Psoas muscle (tissue), 8 donors: ENCODE measurements at places on chromosomes 5 and 9.
A peak's percentile ranks its signal among the peaks of the same experiment; 100 is the strongest.

DNA sequence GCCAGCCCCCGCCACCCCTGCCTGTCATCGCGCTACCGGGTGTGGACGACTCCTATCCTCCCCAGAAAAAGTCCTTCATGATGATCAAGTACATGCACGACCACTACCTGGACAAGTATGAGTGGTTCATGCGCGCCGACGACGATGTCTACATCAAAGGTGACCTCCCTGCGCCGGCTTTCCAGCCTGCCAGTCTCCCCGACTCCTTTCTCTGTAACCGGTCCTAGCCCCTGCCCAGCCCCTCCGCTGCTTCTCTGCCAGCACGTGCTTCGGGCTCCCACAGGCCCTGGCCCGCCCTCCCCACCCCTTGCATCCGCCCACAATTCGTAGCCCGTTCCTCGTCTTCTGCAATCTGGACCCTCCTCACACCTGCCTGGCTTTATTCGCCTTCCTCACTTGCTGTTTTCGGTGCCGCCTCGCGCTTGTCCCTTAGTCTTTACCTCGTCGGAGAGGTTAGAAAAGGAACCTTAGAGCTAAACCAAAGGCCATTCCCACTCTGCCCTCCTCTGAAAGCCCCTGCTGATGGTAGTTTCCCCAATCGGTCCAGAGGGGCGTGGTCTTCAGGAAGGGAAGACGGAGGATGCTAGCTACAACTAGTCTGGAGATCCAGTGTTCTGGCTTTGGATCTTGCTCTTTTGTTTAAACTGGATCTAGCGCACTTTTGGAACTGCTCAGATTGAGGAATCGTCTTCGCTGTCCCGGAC is 1.4 kb downstream of the CHSY3 start:
- peak; percentile 46 for DNase-seq

GRCh38 chr9:99109522-99109921 is 4.6 kb downstream of the TGFBR1 start:
- DNase-seq = no peak

DNA sequence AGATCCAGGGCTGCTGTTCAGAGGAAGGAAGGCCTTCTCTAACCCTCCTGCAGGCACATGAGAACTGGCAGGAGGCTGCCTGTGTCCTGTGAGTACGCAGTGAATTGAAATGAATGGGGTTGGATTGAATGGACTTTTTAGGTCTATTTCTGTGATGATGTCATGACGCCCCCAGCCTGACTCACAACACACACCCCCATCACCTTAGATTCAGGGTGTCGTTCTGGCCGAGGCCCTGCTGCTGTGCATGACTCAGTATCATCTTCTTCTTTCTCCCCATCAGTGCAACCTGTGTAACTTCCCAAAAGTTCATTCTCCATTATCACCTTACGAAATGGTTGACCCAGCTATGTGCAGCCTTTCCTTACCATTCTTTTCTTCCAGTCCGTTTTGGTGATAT is 5.4 kb downstream of the PCAT7 start:
- no peak for DNase-seq

- no peak for DNase-seq
Observed at GRCh38 chr9:123453831-123454321, 97.9 kb downstream of the CRB2 start.

GRCh38 chr5:23303435-23303834 is 204.0 kb upstream of the PRDM9 start:
- no peak for DNase-seq

DNA sequence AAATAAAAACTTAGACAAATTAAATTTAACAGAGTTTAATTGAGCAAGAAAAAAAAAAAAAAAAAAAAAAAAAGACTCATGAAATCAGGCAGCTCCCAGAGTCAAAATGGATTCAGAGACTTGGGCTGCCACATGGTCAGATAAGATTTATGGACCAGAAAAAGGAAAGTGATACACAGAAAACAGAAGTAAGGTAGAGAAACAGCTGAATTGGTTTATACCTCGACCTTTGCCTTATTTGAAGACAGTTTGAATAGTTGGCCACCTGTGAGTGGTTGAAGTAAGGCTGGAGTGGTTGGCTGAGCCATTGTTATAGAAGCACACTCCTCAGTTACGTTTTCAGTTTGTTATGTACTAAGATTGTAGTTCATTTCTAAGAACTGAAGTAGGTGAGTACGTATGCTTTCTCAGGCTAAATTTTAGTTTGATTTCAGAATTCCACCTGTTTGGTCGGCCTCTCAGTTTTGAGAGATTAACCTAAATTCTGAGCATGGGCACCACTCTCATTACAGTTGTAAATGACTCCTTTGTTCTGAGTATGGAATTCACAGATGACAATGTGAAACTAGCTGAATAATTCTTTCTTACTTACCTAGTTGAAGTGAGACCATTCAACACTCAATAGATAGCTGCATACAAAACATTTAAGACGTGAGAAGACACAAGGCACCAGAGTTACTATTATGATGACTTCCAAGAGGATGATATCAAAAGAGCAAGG is 149.0 kb downstream of the AOPEP start:
- DNase-seq = no peak

DNA sequence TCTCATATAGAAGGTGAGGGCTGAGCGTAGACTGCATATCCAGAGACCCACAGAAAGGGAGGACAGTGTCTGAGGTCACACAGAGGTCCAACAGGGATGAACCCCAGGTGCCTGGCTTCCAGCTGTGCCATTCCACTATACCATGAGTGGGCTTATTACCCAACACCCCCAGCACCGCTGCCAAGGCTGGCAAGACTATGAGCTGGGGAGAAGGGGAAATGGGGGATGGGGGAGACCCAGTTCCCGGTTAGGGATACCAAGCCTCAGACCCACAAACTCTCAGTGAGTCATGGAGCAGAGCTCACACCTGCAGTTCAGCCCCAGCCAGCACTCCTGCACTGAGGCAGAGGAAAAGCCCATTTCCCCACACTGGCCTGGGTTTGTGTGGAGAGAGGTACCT is 106.4 kb downstream of the PSD2 start:
- DNase-seq = no peak

GRCh38 chr9:86052556-86053468 is 46.5 kb downstream of the GOLM1 start:
- no peak for DNase-seq

DNA sequence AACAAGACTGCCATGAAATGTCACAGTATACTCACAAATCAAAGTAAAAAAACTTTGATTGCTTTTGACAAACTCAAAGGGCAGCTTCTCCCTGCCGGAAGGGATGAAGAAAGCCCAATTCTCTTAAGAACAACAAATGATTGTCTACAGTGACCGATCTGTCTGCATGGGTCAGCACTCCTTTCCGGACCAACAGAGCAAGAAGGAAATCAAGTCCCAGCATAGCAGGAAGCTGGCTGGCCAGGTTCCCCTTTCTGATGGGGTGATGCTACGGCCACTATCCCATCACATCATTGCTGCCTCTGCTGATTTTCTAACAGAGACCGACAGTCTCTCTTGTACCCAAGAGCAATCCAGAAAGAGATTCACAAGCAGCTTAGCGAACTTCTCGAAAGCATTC is 692 bp downstream of the C1QTNF3 start:
- DNase-seq = peak; percentile 24

GRCh38 chr5:66739021-66739420 is 142.8 kb downstream of the MAST4 start:
- no peak for DNase-seq

- DNase-seq = no peak
Observed at GRCh38 chr9:37174247-37174646, 53.9 kb downstream of the ZCCHC7 start.

DNA sequence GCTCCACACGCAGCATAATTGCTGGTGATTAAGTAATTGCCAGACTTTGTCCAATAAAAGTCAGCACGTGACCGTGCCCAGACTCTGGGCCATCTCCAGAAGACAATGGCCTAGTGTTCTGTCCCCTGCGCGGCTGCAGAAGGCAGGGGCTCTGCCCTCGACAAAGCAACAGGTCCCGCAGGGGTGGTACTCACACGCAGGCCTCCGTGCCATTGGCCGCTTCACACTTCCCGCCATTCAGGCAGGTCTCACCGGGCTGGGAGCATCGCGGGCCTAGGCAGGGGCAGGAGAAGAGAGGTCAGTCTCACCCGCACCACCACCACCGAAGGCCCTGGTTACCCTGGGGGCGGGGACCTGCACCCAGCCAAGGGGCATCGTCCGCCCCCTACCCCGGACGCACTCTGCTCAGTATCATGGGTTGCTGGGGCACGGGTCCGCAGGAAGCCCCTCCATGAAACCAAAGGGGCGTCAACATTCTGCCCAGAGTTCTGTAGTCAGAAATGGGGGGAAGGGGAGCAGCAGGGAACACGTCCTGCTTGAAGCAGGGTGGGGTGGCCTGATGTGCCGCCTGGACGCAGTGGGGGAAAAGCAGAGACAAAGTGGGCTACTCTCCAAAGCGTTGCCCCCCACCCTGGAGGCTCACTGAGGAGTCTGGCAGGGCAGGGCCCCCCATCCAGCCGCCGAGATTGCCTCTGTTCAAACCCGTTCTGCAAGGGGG is 1.9 kb downstream of the NOTCH1 start:
- DNase-seq = no peak

DNA sequence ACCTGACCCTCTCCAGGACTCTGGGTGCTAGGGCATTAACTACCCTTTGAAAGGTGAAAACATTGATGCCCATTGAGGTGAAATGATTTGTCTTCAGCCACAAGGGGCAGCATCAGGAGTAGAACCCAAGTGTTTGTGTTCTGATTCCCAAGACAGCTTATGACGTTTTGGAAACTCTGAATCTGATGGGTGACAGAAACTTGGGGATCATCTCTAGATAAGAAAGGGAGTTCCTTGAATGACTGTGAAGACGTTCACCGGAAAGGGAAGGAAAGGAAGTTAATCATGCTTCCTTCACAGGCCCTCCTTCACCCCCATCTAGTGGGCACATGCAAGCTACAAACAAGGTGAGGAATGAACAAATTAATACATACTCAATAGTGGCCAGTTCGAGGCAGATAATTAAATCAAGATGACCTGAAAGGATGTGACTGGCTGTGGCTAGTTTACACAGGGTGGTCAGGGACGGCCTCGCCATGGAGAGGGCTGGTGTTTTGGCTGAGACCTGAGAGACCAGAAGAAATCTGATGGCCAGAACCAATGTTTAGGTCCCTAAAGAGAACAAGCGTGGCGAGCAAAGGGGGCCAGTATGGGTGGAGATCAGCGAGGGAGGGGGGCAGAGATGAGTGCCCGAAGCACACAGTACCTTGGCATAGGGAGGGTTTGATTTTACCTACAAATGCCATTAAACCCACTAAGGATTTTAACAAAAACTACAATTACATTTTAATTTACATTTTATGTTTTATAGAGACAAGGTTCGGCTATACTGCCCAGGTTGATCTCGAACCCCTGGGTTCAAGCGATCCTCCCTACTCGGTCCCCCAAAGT is 937 bp upstream of the SLC26A2 start:
- DNase-seq = no peak

- no peak for DNase-seq
Observed at GRCh38 chr5:59185757-59186385, 603.0 kb downstream of the RAB3C start.
